Activated T-cell treated with anti-CD3 and anti-CD28 coated beads, Interleukin-2, amount 50 U/mL, for 24 hours (primary cell): ENCODE measurements at places on chromosomes 1 and 21.

DNA sequence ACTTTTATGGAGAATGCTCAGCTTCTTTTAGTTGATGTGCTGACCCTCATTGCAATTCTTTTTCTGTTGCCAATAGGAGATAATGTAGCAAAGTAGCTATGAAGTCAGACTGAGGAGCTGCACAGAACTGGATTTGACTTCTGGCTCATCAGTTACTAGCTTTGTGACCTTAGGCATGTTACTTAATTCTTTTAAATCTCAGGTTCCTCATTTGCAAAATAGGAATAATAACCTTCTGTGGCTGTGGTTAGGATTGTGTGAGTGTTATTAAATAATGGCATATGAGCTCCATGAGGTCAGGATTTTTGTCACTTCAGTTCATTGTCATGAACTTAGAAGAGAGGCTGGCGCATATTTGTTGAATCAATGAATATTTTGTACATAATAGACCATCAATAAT, 237.6 kb upstream of the SGIP1 start:
- no peak for DNase-seq

DNA sequence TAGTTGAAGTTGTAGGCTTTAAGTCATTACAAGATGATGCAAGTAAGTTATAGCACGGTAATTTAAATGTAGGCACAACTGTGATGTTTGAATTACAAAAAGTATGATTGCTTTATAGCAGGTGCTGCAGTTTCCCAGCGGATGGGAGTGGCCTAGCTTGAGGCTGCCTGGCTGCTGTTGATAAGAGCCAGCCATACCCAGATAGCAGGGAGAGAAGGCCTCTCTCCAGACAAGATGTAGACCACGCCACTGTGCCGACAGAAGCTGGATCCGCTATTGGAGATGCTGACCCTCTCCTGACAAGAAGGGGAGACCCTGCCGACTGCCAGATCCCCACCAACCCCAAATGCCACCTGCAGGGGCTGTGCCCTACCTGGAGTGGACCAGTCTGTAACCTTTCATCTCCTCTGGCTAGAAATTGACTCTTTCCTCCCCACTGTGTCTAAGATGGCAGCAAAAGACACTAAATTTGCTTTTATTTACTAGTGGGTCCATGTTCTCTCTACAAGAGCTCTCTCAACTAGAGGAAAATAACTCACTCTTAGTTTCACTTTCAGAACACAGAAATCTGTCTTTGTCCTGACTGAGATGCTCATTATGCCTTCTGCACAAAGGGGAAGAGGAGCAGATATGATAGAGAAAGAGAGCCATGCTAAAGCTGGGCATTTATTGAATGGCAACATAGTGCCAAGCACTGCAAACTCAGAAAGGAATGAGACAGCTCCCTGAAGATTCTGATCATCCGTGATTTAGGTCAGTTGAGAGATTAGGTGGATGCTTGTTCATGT, 127.9 kb downstream of the URB2 start:
- DNase-seq: no peak

GRCh38 chr1:218479436-218480115, 134.4 kb downstream of the TGFB2 start:
- no peak for DNase-seq

- DNase-seq: no peak
Measured at GRCh38 chr1:192147696-192148095, 10.6 kb upstream of the RGS18 start.

GRCh38 chr21:36535618-36536241, 55.8 kb upstream of the CLDN14 start:
- no peak for DNase-seq

- DNase-seq: no peak
Measured at GRCh38 chr1:54284781-54285529, 85.0 kb downstream of the MRPL37 start.

- DNase-seq: no peak
Measured at GRCh38 chr1:48873944-48874343, 97.3 kb upstream of the BEND5 start.
